ENCODE measurements at places on chromosomes 1 and 21.

GRCh38 chr1:231494439-231495110 is 33.9 kb upstream of the TSNAX start:
- DNase-seq: no peak

- no peak for DNase-seq
Observed at GRCh38 chr1:209536843-209537242, 46.7 kb upstream of the CAMK1G start.

DNA sequence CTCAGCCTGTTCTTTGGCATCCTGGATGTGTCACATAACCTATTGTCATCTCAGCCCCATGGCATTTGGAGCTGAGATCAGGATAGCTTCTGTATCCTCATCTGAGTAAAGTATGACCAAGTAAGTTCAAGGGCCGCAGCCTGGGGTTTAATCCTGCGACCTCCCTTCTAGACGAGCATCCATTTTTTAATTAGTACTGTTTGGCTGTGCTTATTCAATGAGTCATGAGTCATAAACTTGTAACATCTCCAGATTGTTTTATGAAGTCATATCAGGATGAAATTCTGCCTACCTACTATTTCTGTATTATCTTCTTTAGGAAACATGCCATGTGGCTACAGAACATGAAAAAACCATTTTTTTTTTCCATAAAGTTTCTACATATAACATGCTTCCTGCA is 119.1 kb downstream of the ERG start:
- DNase-seq: peak; percentile 29

- peak; percentile 76 for DNase-seq
Observed at GRCh38 chr1:113663165-113663951, 95.9 kb downstream of the PHTF1 start.

GRCh38 chr21:36072453-36073162 is 2.8 kb downstream of the CBR1 start:
- DNase-seq: no peak

DNA sequence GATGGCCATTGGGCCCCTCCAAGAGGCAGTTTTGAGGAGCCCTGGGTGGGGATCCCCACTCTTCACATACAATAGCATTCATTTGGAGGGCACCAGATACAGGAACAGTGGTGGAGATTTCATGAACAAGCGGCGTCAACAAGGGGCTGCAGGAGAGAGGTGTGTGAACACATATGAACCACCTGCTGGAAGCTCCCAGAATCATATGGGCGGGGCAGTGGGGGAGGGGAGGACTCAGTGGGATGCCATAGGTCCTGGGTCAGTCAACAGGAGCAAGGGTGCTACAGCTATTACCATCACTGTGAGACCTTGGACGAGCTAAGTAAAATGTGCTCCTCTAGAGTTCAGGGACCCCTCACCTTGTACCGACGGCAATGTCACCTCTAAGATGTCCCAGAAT is 100.4 kb upstream of the IRF2BP2 start:
- DNase-seq: no peak
